ENCODE measurements at places on chromosomes 3 and 15.

DNA sequence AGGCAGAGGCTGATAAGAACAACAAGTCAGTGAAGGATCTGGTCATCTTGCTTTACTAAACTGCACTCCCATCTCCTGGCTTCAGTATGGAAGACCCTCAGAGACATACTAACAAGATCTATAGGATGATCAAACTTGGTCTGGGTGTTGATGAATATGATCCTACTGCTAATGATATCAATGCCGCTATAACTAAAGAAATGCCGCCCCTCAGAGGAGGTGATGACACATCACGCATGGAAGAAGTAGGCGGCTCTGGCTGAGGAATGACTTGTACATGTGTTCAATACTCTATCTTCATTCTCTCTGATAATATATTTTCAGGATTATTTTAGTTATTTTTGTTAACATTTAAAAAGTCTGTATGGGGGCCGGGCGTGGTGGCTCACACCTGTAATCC, 17.5 kb upstream of the EIF2B5 start:
- no peak for DNase-seq

DNA sequence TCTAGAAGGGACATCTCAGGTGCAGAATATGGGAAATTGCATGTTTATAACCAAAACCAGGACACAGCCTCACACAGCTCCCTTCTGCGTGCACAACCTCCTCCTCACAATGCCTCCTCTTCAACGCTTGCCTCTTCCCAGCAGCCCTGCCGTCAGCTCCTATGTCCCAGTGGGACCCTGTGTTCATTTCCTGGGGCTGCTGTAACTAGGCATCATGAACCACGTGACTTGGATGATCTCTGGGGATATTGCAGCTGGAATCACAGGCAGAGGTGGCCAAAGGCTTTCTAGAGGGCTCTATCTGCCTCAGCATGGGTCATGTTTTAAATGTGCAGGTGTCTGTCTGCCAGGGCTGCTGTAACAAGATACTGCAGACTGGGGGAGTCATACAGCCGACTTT, 375.3 kb downstream of the OCA2 start:
- DNase-seq: no peak

DNA sequence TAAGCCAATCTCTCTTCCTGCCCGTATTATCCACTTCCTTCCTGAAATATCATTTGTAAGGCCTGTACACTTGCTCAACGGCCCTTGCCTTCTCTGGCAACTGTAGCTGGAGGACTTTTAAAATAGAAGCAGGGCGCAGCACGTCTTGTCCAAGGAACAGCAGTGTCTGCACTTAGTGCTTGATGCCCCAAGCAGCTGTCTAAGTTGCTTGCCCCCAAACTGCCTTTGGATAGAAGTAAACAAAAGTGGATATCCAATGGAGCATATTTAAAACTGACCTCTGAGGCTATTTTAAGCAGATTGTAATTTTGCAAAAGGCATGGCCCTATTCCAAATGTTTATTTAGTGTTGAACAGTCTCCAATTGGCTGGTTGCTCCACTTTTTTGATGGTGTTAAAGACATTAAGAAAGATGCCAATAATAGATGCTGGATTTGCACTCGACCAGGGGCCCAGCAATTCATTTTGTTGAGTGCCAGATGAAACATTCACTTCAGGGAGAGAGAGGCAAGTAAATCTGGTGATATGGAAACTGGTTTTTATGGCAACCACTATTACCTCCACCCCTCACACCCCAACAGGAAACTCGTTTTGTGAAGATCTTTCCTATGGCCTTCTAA, 526.8 kb upstream of the TBL1XR1 start:
- DNase-seq: peak; percentile 61

GRCh38 chr15:90483012-90483307, 46.8 kb upstream of the CRTC3 start:
- DNase-seq: no peak

DNA sequence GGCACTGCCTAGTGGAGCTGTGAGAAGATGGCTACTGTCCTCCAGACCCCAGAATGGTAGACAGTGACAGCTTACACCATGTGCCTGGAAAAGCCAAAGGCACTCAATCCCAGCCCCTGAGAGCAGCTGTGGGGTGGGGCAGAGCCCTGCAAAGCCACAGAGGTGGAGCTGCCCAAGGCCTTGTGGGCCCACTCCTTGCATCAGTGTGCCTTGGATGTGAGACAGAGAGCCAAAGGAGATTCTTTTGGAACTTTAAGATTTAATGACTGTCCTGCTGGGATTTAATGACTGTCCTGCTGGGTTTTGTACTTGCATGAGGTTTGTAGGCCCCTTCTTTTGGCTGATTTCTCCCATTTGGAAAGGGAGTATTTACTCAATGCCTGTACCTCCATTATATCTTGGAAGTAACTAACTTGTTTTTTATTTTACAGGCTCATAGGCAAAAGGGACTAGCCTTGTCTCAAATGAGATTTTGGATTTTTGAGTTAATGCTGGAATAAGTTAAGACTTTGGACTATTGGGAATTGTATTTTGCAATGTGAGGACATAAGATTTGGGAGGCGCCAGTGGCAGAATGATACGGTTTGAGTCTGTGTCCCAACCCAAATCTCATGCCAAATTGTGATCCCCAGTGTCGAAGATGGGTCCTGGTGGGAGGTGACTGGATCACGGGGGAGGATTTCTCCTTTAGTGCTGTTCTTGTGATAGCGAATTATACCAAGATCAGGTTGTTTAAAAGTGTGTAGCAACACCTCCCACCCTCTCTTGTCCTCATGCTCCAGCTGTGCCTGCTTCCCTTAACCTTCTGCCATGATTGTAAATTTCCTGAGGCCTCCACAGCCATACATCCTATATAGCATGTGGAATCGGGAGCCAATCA, 80.4 kb downstream of the MYO5A start:
- DNase-seq: no peak

Measured in fibroblast of the aortic adventitia (primary cell).